ENCODE measurements at places on chromosomes 2 and 18. TPM values are rescaled to one million over a fixed set of nuclear protein-coding genes. Genes with fewer than 3 reads are reported as not detected.
A peak's percentile ranks its signal among the peaks of the same experiment; 100 is the strongest.

- no peak for DNase-seq
These were observed 562.9 kb upstream of the SETBP1 start for GRCh38 chr18:44117821-44118220.

SIX3 gene
- not detected for polyA plus RNA-seq

DNA sequence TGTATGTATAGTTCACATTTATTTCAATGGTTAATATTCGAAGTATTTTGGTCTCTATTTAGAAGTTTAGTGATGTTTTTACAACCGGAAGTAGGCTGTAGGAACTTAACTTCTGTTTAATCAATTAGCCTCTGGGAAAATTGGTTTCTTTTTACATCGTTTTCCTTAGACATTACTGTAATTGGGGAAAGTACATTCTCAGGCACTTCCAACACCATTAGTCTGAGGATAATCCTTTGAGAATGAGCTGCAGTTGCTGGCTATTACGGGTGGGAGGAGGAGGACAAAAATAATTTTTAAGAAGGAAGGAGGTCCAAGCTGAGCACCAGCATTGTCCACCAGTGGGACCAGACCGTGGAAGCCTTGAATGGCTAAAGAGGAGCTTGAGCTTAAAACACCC, 70.4 kb upstream of the ST3GAL5 start:
- no peak for DNase-seq

CNTNAP5 gene
- polyA plus RNA-seq = not detected

- no peak for DNase-seq
These were observed 17.0 kb upstream of the RBMS1 start for GRCh38 chr2:160510617-160511016.

DNA sequence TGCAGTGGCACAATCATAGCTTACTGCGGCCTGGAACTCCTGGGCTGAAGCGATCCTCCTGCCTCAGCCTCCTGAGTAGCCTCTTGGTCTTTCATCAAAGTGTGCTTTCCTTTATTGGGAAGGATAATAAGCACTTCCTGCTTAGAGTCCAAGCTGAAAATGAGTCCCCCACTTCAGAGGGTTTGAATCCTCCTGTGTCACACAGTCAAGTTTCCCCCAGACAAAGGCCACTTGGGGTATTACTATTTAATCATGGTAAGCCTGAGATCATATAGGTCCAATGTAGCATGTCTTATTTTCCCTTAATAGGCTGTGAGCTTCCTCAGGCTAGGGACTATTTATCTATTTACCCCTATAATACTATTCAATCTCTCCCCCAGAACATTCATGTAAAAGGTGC, 11.4 kb upstream of the KIAA2012 start:
- no peak for DNase-seq

- DNase-seq = no peak
These were observed 138.6 kb upstream of the NCK2 start for GRCh38 chr2:105606081-105606480.

DNA sequence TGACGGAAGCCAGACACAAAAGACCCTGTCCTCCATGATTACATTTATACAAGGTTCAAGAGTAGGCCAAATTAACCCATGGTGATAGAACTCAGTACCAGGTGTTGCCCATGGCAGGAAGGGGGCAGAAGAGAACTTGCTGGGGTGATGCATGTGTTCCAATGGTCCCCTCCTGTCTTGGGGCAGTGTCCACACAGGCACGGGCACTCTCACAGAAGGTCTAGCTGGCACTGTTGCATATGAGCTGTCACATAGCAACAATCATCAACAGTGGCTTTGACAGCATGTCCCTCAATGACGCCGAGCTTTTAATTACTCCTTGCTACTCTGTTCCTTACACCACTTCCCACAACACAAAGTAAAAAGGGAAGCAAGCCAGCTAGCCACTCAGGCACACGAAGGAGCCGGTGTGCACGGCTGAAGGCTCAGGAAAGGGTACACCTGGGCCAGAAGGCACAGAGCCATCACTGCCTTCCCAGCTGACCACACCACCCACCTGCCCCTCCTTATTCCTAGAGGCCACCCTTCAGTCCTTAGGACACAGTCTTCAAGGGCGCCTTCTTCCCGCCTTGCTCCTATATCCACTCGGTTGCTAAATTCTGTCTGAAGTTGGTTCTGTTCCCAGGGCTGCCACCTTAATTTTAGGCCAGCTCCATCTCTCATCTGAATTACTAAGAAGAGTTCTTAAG, 28.9 kb downstream of the RPL31 start:
- no peak for DNase-seq

DNA sequence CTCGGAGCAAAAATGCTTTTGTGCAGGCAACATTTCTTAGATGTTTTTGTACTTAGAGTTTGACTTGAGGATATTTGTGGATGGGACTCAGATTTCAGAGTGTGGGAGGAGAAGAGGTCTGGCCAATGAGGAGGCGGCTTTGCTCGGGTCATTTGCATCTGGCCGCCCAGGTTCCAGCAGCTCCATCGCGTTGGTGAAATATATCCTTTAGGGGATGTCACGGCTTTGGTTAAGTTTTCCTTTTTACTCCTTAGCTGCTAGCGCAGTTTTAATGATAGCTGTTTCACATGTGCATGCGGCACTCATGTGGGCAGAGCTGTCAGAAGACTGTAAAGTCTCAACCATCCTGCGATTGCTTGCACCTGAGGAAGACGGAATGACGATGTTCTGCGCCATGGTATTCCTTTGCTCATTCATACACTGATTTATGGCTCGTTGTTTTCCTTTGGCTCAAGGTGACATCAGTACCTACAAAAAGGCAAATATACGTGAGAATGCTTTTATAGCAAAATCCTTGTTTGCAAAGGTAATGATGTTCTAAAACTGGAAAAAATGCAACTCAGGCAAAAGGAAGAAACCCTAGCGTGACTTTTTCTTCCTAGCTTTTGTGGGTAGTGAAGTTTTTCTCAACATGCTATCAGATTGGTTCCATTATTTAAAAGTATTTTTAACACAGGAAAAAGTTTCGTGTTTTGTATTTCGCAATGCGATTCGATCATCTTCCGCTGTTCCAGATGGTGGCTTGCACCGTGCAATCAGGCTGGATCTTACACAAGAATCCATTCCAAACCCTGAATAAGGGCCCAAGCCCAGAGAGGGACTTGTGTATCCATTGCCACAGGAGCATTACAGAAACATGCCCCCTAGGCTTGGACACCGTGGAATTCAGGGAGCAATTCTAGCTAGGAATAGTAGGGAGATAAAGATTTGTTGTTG, 70.5 kb upstream of the ZNF516 start:
- peak; percentile 87 for DNase-seq

- no peak for DNase-seq
These were observed 153.4 kb downstream of the MBP start for GRCh38 chr18:76979111-76979751.

GRCh38 chr2:49959961-49960553, 805.7 kb upstream of the FSHR start:
- DNase-seq = no peak

DNA sequence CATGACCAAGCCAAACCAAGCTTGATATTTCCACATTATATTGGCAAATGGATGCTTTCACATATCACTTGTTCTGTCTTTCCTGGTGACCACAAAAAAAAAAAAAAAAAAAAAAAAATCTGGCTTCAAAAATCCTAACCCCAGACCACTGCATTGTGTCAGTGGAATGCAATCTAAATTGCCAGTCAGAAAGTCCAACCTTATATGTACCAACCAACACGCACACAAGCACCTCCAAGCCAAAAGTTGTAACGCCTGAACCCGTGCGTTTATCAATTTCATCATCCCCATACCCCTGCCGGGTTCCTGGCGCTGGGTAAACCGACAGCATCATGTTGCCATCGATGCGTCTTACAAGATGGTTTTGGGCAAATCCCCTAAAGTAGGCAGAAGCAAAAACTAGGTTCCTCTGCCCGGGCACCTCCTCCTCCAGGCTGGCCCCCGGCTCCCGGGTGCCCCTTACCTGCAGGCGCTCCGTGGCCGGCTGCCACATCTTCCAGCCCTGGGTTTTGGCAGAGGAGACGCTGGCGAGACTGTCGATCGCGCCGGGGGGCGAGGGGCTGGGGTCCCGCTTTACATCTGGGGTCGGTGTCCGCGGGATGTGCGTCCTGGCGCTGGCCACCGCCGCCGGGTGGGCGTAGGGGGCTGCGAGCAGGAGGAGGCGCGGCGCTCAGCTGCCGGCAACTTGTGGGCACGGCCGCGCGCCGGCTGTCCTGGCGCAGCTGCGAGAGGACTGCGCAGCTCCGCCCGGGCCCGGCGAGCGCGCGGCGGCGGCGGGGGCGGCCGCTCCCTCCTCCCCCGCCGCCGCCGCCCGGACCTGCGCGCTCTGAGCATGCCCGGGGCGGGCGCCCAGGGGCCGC, at the start of gene PID1:
Gene PID1 (minus strand): TSS at position 737 of the 860 bp plus-strand sequence. CDS start 244 bp downstream, at position 493.
- no peak for DNase-seq

UGT1A6 gene
- polyA plus RNA-seq = not detected

DNA sequence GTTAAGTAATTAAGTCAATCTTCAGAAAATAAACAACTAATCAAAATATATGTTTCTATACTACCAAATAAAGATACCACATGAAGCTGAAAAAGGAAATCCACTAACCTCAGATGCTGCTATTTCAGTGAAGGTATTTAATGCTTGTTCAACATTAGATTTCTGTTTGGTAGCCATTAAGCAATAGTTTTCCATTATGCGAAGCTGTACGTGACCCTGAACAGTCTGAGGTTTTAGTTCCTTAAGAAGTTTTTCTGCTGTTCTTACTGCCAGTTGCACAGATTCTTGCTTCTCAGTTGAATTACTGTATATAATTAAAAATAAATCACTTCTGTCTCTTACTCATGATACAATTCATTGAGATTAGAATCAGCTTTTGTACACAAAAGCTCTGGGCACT, 65.4 kb downstream of the TTC21B start:
- DNase-seq = no peak

IMPA2 gene
- 15.3 TPM for polyA plus RNA-seq

- DNase-seq = no peak
These were observed 469.6 kb upstream of the MYT1L start for GRCh38 chr2:2800697-2801096.

DNA sequence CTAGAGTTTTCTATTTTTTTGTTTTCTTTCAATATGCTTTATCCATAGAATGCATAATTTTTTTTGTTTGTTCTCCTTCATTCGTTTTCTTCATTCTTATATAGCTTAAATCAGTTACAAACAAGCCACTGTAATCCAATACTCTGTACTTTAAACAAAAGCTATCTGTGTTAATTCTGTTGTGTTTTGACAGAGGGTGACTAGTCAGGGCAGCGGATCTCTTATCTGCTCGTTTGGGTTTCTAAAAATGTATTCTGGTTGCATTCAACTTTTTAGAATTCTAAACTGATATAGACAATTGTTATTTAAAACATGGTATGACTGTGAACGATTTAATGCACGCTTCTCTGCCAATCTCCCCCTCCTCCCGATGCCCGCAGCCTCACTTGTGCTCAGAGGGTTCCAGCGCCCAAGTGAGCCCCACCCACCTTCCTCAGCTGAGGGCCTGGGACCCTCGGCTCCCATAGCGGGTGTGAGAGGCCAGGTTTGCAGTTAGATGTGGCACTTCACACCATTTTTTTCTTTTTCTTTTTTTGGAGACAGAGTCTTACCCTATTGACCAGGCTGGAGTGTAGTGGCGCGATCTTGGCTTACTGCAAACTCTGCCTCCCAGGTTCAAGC, 44.1 kb downstream of the NCK2 start:
- DNase-seq = no peak

GRCh38 chr2:241182126-241182525, 6.4 kb upstream of the ANO7 start:
- DNase-seq = no peak

DNA sequence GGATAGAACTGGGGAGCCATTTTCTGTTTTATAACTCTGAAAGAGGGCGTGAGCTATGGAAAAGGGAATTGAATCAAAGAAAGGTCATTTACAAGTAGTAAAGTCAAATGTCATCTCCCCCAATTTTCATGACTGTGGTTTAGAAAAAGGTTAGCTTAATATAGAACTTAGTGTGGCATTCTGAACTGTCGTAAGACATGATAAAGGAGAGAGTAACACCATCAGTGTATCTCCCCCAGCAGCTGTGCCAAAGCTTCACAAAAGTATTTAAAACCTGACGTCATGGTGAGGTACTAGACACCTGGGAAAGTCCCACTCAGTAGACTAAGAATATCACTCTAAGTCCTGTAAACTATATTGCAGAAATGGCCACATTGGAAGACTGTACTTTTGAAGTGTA, 5.8 kb upstream of the IKZF2 start:
- DNase-seq = no peak

DNA sequence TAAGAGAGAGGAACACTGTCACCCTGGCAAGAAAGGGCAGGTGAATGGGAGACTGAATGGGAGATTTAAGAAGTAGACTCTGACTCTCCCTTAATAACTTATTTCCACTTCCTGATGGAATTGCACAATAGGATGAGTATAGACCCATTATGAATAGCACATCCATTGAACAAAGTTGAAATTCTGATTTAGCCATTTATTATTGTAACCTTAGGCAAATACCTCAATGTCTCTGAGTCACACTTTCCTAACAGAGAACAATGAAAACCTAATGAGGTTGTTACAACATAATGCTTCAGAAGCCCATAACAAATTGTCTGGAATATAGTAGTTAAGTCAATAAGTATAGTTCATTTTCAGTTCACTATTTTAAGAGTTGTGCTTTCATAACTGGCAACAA, 78.9 kb downstream of the NRXN1 start:
- no peak for DNase-seq

DNA sequence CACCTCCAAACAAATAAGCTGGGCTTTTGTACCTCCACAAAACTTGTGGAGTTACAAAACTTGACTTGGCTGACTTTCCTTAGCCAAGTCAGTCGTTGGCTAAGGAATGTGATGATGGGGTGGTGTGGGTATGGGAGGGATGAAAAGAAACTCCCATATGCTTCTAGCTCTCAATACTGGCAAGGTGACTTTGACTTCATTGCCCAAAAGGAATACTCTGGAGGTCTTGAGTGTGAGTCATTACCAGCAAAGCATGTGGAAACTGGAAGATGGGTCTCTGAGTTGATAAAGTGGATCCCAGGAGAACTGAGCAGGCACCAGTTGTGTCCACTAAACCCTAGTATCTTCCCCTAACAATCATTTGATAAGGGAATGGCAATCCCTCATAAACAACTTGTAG, 226.7 kb downstream of the GULP1 start:
- no peak for DNase-seq

CCL20 gene
- polyA plus RNA-seq = not detected

SERPINB12 gene
- polyA plus RNA-seq = not detected

GRCh38 chr18:6482198-6482977, 67.7 kb upstream of the L3MBTL4 start:
- peak; percentile 3 for DNase-seq

IL1RL1 gene
- polyA plus RNA-seq = 0.30 TPM

DNA sequence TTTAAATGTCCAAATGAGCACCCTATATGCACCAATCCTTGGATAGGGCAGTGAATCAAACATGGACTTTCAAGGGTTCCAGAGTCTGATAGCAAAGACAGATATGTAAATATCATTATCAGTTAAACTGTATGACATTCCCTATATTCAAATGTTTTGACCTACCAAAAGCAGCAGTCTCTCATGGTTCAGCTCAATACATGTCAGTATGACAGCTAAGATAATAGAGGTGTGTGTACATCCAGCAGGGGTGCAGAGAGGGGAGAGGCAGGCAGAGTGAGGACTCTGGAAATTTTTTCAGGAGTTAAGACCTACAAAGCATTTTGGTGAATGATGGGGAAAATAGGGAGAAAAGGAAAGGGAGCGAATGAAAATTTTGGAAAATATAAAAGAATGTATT, 106.3 kb downstream of the MYO3B start:
- no peak for DNase-seq
